Spinal cord (tissue), 10 donors: ENCODE measurements at places on chromosomes 2 and 18. TPM values are rescaled to one million over a fixed set of nuclear protein-coding genes. Genes with fewer than 3 reads are reported as not detected.

DNAH7 gene
- 16.3 TPM for total RNA-seq

TP53I3 gene
- 16.9 TPM for total RNA-seq

WDCP gene
- 14.7 TPM for total RNA-seq

DNA sequence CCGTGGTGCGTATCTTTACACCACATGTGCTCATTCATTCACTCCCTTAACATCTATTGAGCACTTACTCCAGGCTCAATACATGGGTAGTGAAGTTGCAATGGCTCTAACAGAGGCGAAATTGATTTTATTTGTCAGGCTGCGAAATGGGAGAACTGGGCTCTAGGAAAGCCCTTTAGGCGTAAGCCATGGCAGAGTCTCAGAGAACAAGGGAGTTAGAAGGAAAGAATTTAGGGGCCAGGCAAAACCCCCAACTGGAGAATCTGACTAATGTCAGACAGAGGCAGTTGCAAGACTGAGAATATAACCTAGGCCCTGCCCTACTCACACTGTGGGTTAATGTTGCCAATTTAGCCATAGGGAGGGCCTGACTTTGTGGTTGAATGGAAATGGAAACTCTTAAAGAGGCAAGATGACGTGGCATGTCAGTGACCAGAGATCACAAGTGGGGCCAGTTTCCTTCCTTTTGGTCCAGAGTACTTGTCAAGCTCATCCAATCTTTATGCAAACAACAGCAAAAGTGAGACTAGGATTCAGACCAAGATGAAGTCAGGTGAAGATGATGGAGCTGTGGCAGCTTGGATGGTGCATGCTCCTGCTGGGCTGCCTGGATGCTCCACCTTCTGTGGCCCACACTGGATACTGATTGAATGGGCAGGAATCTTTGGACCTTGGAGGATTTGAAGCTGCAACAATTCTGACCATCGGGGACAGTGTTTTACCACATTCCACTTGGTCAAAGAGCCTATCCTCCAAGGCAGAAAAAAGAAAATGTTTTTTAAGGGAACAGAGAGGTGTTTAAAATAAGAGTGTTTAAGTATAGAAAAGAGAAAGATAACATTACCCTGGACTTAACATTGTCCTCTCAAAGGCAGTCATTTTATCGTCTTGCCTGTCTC, 92.2 kb downstream of the CAPN13 start:
- peak; percentile 50 for DNase-seq

DNA sequence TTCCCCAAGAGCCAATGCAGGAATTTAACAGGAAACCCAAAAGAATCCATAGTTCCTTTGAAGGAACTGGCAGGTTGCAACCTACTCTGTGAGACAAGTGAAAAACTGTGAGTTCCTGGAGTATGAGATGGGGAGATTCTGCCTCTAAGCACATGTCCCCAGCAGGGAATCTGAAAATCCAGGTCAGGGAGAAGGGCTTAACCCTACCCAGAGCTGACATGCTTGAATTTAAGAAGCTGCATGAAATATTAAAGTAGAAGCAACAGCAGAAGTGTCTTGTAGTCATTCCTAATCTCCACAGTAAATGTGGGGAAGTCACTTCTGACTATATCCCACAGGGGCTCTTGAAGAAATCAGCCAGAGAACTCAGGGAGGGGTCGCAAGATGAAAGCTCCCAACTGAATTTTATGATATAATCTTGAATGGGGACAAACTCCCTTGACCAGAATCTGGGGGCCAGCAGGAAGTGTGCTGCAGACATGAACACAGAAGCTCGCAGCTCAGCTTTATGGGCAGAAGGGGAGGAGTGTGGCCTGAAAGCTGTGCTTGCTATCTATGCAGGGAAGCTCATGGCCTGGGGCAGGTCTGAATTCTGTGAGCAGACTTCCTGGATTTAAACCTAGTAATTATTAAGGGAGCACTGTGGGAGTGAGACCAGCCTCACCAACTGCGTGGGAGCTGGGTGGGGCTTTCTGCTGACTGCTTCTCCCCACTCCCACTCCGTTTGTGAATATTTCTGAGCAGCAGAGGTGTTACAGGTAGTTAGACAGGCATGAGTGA, 184.1 kb upstream of the KYNU start:
- no peak for DNase-seq

DNA sequence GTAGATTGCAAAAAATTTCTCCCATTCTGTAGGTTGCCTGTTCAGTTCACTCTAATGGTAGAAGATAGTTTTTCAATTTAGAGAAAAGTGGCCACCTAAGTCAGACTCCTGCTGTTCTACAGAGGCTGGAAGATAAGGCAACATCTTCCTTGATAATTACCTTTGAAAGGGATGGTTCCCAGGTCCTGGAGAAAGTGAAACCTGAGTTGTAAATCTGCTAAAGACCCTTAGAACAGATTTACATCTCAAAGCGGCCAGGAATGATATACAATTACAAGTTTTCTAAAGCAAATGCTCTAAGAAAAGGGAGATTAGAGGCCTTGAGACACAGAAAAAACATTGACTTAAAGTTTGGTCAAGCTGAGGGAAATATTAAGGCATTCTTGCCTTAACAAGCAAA, 1350.2 kb upstream of the FAM98A start:
- no peak for DNase-seq

DNA sequence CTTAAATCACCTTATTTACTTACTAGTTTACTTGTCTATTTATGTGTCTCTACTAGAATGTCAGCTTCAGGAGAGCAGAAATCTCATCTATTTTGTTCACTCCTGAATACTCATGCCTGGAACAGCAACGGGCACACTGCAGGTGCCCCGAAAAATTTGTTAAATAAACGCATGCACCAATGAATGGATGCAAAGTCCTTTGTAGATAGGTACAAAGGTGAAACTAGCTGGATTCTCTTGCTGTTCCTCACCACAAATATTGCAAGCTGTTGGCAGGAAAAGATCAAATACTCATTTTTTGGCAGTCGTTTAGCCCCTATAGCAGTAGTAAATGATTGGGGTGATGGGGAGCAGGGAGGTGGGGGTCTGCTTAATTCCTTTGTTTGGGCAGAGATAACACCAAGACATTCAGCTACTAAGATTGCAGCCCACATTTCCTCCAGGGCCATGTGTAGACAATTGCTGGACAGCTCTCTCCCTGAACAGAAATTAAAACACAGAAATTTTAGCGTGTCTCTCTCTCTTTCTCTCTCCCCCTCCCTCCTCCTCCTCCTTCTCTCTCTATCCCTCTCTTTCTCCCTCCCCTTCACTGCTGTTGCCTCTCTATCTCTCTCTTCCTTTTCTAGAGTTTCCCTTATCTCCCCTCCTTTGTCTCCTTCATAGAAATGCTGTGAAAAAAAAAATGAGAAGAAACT, 5.4 kb downstream of the MARCHF4 start:
- no peak for DNase-seq

DNA sequence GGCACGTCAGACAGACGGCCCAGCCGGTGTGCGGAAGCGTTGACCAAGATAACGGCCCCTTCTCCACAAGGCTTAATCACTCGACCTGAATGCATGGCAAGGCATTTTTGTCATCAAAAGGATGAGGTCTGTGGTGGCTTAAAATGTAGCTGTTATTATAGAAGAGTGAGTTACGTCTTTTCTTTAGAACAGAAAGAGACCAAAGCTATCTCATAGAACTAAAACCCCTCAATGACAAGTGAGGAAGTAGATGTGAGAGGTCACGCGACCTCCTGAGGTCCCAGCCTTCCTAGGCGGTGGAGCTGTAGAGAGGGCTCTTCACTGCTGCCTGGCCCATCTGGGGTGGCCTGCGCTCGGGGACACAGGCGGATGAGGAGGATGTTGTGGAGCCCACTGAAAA, 75.7 kb downstream of the LDLRAD4 start:
- DNase-seq: no peak

GRCh38 chr2:181312515-181312927, 144.7 kb upstream of the ITGA4 start:
- no peak for DNase-seq

GRCh38 chr2:36993841-36994620, 27.7 kb upstream of the STRN start:
- DNase-seq: no peak

DNA sequence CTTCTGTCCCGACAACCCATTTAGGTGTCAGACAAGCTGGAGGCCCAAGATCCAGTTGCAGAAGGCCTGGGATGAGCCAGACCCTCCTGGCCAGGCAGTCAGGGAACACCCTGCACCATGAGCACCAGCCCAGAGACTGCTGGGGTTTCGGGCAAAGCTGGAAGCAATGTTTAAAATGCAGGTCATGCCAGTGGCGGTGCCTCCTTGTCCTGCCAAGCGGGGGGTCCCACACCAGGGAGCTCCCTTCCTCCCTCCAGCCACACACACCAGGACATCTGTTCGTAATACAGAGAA, 230.2 kb downstream of the ATAD2B start:
- DNase-seq: no peak

- DNase-seq: no peak
Measured at GRCh38 chr2:61938511-61938910, 33.0 kb downstream of the COMMD1 start.
